NCI-H2171 treated with DMSO at 0.1 percent for 48 hours (cell line): ENCODE measurements at places on chromosomes 3 and 15.
A peak's percentile ranks its signal among the peaks of the same experiment; 100 is the strongest.

DNA sequence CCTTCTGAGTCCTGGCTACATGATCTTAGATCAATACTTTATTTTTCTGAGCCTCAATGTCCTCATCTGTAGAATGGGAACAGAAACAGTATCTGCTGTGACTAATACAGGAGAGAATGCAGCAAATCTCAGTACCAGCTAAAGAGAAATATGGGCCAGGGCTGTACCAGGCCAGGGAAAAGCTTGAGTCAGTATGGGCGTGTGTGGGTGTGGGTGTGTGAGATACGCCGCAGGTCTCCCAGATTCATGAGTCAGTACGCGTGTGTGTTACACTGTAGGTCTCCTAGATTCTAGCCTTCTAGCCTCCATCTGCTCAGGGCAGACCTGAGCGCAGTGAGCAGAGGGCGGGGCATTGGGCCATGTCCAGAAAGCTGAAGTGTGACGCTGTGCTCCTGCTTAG, 15.2 kb downstream of the GNAI2 start:
- no peak for DNase-seq

DNA sequence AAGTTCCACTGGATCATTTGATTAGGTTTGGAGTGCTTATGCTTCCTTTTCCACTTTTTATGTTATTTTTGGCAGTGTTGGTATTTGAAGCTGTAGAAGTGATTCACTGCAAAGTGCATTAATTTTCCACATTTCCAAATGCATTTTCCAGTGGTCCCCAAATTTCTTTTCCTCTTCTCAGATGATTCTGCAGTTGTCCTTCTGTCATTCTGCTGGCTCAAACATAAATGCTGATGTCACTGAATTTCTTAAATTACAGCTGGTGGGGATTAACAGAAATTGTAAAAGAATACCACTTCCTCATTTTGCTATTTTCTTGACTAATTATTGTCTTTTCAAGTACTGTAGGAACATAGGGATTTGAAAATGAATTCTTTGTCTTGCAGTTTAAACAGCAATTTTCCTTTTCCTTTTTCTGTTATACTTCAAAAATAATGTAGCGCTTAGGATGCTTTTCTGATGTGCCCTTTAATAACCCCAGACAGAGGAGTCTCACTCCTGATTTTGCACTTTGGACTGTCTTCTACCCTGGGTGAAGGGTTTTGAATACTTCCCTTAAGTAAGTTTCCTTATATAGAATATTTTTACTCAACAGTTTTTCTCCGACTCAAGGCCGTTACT, 25.0 kb downstream of the MITF start:
- DNase-seq: no peak

- no peak for DNase-seq
Observed at GRCh38 chr15:85976986-85977385, 102.7 kb upstream of the AGBL1 start.

- no peak for DNase-seq
Observed at GRCh38 chr3:5136919-5137429, 14.9 kb downstream of the ARL8B start.

DNA sequence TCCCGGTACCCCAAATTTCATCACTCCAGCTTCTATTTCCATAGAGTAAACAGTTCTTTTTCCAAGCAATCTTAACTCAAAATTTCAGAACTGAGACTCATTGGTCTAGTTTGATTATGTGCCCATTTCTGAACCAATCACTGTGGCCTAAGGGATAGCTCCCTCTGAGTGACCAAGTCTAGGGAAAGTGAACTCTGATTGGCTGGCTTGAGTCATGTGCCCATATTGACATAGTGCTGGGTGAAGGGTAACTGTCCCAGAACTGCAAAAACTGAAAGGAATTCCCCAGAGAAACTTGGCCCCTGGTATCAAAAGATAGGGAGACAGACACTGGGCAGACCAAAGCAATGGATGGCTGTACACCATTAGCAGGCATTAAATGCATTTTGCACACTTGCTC, 171.2 kb upstream of the WNT5A start:
- DNase-seq: no peak

GRCh38 chr15:75721480-75721922, 8.9 kb upstream of the CSPG4 start:
- DNase-seq: no peak

GRCh38 chr3:162774613-162775100, 1278.0 kb downstream of the OTOL1 start:
- DNase-seq: no peak

DNA sequence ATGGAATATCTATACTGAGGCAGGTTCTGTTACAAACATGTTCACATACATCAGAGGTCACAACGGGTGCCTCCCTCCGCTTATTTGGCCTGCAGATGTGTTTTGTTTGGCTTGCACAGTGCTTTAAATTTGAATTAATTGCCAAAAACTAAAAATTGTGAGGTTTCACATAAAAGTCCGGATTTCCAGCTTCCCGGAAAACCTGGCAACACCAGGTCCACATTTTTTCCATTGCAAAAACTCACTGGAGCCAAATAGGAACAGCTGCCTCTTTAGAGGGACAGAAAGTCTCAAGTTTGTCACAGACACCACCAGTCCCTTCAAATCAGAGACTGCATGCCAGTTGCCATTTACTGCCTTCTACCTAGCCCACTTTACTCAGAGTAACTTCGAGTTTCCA, 205.9 kb upstream of the MDFIC2 start:
- peak; percentile 17 for DNase-seq

DNA sequence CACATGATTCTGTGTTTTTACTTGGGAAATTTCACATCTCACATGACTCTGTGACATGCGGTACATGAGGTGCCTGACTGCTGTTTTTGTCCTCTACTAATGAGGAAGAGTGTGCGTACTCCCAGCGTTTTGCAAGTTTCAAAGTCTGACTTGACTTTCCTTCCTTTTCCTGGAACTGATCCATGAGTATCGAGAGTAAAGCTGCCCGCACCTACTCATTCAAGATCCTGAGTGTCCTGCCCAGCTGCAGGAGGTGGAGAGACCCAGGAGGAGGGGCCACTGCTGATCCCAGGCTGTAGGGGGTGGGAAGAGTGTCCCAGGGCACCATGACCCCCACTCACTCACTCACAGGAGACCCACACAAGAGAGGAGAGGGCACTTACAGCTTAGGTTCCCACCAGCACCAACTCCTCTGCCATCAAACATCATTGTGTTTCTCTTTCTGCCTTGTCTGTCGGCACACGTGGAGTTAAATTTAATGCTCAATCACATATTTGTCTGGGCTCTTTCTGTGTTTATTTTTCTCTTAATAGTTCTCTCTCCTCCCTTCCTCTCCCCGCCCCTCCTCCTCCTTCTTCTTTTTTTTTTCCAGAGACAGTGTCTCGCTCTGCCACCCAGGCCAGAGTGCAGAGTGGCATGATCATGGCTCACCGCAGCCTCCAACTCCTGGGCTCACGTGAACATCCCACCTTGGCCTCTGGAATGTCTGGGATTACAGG, 1.4 kb downstream of the CCR5AS start:
- no peak for DNase-seq

DNA sequence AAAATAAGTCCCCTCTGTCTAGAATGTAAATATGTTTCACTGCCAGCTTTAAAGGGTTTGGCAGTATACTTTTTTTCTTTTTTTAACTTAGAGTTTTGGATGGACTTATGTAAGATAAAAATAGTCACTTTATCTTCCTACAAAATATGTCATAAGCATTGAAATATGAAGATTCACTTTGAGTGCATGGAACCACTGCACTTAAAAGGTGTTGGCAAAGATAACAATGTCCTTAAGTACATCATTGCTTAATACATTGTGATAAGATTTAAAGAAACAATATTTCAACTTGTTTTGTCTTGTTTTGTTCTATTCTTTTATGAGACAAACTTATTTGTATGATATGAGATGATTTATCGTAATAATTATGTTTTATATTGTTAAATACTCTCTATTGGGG, 66.3 kb upstream of the NAALADL2 start:
- no peak for DNase-seq

- no peak for DNase-seq
Observed at GRCh38 chr15:92922418-92923002, 22.4 kb downstream of the CHD2 start.

DNA sequence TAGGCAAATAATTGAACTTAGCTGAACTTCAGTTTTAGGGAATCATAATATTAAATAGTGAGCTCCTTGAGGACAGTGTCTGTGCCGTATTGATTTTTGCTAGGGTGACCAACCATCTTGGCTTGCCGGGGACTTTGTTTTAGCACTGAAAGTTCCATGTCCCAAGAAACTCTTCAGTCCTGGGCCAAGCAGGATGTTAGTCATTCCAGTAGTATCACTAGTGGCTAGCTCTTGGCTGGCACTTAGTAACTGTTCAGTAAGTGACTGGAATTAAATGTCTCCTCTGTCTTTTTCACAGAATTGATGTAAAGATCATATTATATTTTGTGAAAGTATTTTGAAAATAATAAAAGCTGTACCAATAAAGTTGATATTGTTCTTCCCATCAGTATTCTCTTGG, 42.3 kb downstream of the RSRC1 start:
- DNase-seq: no peak

- no peak for DNase-seq
Observed at GRCh38 chr3:63095-63765, 133.3 kb upstream of the CHL1 start.

DNA sequence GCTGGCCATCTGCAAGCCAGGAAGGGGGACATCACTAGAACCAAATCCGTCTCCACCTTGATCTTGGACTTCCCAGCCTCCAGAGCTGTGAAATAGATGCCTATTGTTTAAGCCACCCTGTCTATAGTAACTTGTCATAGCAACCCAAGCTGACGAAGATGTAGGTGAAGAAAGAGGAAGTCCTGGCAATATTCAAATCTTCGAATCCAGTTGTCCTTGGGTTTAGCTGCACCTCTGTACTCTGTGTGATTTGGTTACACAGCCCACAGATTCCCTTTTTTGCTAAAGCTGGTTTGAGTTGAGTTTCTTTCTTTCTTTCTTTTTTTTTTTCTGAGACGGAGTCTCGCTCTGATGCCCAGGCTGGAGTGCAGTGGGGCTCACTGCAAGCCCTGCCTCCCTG, 68.0 kb upstream of the XCR1 start:
- no peak for DNase-seq

- no peak for DNase-seq
Observed at GRCh38 chr3:187946981-187947380, 201.7 kb upstream of the BCL6 start.

- no peak for DNase-seq
Observed at GRCh38 chr3:8938021-8938420, 25.3 kb downstream of the RAD18 start.

- DNase-seq: no peak
Observed at GRCh38 chr3:158725348-158726011, 6.8 kb downstream of the RARRES1 start.

DNA sequence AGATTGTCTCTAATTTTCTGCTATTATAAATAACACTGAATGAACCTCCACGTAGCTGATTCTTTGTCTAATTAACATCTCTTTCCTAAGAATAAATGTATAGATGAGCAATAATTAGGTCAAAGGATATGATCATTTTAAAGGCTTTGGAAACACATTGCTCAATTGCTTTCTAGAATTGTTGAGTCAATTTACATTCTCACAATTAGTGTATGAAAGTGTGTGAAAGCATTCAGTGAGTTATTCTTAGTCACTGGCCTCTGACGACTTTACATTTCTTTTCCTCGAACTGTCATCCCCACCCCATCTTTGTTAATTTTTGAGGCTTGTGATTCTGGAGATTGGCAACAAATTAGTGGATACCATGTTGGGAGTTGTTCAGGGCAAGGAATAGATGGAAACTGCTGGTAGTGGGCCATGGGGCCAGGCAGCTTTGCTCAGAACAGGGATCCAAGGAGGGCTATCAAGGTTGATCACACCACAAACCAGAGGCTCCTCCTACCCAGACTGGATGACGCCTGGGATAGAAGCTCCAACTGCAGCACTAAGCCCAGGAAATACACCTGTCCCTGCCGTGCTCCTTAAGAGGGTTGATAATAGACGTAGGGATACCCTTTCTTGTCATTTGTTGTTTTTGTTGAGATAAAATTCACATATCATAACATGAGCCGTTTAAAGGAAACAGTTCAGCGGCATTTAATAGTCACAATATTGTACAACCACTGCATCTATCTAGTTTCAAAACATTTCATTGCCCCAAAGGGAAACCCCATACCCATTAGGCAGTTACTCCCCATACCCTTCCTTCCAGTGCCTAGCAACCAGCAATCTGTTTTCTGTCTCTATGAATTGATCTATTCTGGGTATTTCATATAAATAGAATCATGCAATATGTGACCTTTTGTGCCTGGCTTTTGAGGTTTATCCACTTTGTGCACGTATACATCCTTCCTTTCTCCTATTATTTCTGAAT, 27.9 kb downstream of the EIF1B start:
- DNase-seq: no peak

- peak; percentile 66 for DNase-seq
Observed at GRCh38 chr3:129829640-129830039, 63.9 kb downstream of the TMCC1 start.

- DNase-seq: no peak
Observed at GRCh38 chr3:100183608-100184125, 69.4 kb upstream of the FILIP1L start.

DNA sequence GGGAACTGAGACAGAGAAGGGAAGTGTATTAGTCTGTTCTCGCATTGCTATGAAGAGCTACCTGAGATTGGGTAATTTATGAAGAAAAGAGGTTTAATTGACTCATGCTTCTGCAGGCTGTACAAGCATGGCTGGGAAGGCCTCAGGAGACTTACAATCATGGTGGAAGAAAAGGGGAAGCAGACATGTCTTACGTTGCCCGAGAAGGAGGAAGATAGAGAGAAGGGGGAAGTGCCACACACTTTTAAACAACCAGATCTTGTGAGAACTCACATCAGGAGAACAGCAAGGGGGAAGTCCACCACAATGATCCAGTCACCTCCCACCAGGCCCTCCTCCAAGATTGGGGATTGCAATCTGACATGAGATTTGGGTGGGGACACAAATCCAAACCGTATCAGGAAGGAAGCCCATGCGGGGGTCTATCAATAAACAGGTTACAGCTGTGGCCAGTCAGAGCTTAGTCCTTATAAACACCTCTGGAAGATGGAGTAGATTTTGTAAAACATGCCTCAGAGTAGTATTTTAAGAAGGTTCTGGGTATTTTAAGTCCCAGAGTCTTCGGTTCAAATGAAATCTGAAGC, 153.9 kb downstream of the GHSR start:
- no peak for DNase-seq

GRCh38 chr3:60081381-60082095, 1031.7 kb upstream of the CFAP20DC start:
- DNase-seq: no peak

GRCh38 chr3:172700936-172701455, 9.9 kb downstream of the NCEH1 start:
- DNase-seq: no peak

DNA sequence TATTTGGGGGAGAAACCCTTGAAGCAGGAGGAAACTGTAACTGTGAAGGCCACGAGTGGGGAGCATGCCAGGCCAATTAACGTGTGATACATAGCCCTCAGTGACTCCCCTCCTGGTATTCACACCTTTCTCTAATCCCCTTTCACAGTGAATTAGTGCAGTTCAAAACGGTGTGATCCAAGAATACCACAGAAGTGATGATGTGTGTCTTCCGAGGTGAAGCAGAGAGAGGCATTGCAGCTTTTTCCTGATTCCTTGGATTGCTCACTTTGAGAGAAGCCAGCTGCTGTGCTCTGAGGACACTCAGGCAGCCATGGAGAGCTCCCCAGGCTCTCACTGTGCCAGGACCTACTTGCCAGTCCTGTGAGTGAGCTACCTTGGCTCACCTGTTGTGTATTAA, 17.3 kb downstream of the NIPA2 start:
- DNase-seq: no peak

- DNase-seq: no peak
Observed at GRCh38 chr3:189172668-189173419, 1.1 kb downstream of the TPRG1 start.
